ENCODE measurements at places on chromosomes 13 and 19. TPM values are rescaled to one million over a fixed set of nuclear protein-coding genes. Genes with fewer than 3 reads are reported as not detected.

- H3K36me3 ChIP-seq, result peaks cover 23% of the 10 kb centered on the region
- H3K4me1 ChIP-seq, result peaks cover 3% of the 10 kb centered on the region
- H3K4me3 ChIP-seq, result no peak overlapping the region
- peak; percentile 69 for DNase-seq
Measured at GRCh38 chr19:10644260-10645007, 9.7 kb upstream of the ILF3 start.

- H3K27ac ChIP-seq, result no peak overlapping the region
- no peak for DNase-seq
- H3K4me1 ChIP-seq, result no peaks in the 10 kb centered on the region
- H3K4me3 ChIP-seq, result no peak overlapping the region
- H3K27me3 ChIP-seq, result no peaks in the 10 kb centered on the region
- H3K36me3 ChIP-seq, result no peaks in the 10 kb centered on the region
Measured at GRCh38 chr13:101283782-101284181, 132.5 kb downstream of the NALCN start.

- H3K27ac ChIP-seq, result no peak overlapping the region
- no peak overlapping the region for H3K4me3 ChIP-seq
- H3K4me1 ChIP-seq, result no peaks in the 10 kb centered on the region
- no peaks in the 10 kb centered on the region for H3K36me3 ChIP-seq
Measured at GRCh38 chr13:25375727-25376358, 4.1 kb downstream of the ATP8A2 start.

GRCh38 chr19:46976845-46977320 lies 42.8 kb upstream of the NPAS1 start:
- no peaks in the 10 kb centered on the region for H3K27me3 ChIP-seq
- H3K36me3 ChIP-seq, result no peaks in the 10 kb centered on the region
- peak overlapping the region; percentile 79 for H3K27ac ChIP-seq
- peak; percentile 55 for DNase-seq

DNA sequence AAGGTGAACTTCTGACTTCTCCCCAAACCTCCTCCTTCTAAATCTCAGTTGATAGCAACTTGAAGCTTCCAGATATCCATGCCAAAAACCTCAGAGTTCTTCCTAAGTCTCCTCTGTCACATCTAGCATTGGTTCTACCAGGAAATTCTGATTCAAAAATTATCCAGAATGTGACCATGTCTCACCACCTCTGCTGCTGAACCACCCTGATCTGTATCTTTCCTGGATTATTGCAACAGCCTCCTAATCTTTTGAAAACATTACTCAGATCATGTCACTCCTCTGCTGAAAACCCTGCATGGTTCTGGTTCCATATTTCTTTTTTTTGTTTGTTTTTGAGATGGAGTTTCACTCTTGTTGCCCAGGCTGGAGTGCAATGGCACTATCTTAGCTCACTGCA lies 78.7 kb upstream of the TNFSF11 start:
- H3K4me3 ChIP-seq, result no peak overlapping the region
- no peak for DNase-seq
- no peaks in the 10 kb centered on the region for H3K36me3 ChIP-seq
- H3K27ac ChIP-seq, result no peak overlapping the region

Gene NRTN
- 0.18 TPM for total RNA-seq

All from IMR-90 (cell line).